RPMI7951 (cell line): ENCODE measurements at places on chromosomes 3 and 15. TPM values are rescaled to one million over a fixed set of nuclear protein-coding genes. Genes with fewer than 3 reads are reported as not detected.

- DNase-seq: peak; percentile 66
Observed at GRCh38 chr3:139291276-139292051, 52.4 kb upstream of the MRPS22 start.

- DNase-seq: peak; percentile 49
Observed at GRCh38 chr3:12175844-12176453, 17.2 kb upstream of the TIMP4 start.

GRCh38 chr3:4408958-4409357 lies 58.1 kb downstream of the SUMF1 start:
- DNase-seq: no peak

- DNase-seq: no peak
Observed at GRCh38 chr3:176787506-176787905, 409.8 kb downstream of the TBL1XR1 start.

The SLC28A1 gene
- total RNA-seq: not detected in 2 replicates

GRCh38 chr3:54801977-54802376 lies 125.9 kb downstream of the LRTM1 start:
- no peak for DNase-seq
